ENCODE measurements at places on chromosomes 12 and 14. TPM values are rescaled to one million over a fixed set of nuclear protein-coding genes. Genes with fewer than 3 reads are reported as not detected.
A peak's percentile ranks its signal among the peaks of the same experiment; 100 is the strongest.

DNA sequence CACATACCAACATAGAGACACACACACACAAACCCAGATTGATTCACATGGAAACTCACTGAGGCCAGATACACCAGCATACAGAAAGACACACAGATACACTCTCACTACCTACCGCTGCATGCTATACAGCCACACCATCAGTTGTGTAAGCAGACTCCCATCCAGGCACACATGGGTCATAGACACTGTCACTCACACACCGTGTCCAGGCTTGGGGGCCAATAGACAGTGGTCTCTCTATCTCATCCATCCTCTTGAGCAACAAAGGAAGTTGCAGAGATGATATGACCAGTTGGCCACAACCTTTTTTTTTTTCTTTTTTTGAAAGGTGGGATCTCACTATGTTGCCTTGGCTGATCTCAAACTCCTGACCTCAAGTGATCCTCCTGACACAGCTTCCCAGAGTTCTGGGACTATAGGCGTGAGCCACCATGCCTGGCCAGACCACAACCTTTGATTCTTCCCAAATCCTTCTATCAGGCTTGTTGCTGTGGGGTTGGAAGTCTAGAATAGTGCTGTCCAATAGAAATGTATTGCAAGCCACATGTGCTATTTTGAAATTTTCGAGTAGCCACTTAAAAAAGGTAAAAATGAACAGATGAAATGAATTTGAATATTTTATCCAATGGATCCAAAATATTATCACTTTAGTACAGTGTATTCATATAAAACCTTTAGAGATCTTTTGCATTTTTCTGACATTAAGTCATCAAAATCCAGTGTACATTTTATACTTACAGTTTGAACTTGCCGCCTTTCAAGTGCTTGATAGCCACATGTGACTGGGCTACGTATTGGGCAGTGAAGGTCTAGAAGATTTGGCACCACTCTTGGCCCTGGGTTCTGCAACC lies 7.4 kb downstream of the LRP1-AS start:
- H3K36me3 ChIP-seq: no peaks in the 10 kb centered on the region
- no peaks in the 10 kb centered on the region for H3K4me1 ChIP-seq
- no peak overlapping the region for H3K4me3 ChIP-seq
- H3K27me3 ChIP-seq: peaks cover 10% of the 10 kb centered on the region

GRCh38 chr12:26940516-26941214 lies 2.4 kb downstream of the FGFR1OP2 start:
- H3K36me3 ChIP-seq: peaks cover 12% of the 10 kb centered on the region
- peaks cover 39% of the 10 kb centered on the region for H3K4me1 ChIP-seq
- no peak for DNase-seq
- peak overlapping the region; percentile 92 for H3K27ac ChIP-seq
- no peaks in the 10 kb centered on the region for H3K27me3 ChIP-seq

DNA sequence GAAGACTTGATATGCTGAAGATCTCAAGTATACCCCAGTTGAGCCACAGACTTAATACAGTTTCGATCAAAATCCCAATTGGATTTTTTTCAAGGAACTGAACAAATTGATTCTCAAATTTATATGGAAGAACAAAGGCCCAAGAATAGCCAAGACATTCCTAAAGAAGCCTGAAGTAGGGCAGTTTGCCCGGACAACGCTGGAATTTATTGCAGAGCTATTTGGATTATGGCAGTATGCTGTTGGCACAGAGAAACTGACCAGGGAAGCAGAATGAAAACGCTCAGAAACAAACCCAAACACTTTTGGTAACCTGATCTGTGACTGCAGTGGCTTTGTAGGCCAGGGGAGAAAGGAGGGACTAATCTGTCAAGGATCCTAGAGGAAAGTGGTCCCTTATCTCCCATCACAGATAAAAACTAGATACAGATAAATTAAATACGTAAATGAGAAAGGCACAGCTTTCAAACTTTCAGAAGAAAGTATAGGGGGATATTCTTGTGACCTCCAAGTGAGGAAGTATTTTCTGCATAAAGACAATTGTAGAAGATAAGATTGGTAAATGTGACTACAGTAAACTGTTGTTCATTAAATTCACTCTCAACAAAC lies 35.9 kb upstream of the GSC start:
- H3K27ac ChIP-seq: no peak overlapping the region
- H3K27me3 ChIP-seq: no peaks in the 10 kb centered on the region
- no peak for DNase-seq
- no peaks in the 10 kb centered on the region for H3K4me1 ChIP-seq

DNA sequence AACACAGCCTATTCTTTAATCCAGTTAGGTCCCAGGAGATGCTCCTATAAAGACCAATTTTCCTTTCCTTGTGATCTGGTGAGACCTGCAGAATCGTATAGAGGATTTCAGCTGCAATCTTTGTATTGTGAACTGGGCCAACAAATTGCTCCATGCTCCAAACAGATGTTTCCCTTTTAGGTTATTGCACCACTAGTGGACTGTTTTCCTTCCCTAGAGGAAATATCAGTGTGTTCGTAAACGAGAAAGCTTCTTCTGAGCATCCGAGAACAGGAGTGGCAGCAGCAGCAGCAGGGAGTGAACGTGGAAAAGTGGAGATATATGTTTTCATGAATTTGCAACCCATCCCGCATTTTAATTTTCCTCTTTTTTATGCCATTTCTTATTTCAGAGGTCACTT lies 344.1 kb upstream of the PDE3A start:
- no peaks in the 10 kb centered on the region for H3K4me1 ChIP-seq
- no peaks in the 10 kb centered on the region for H3K27me3 ChIP-seq
- no peak overlapping the region for H3K27ac ChIP-seq
- no peak for DNase-seq
- no peak overlapping the region for H3K4me3 ChIP-seq
- H3K36me3 ChIP-seq: no peaks in the 10 kb centered on the region

DNA sequence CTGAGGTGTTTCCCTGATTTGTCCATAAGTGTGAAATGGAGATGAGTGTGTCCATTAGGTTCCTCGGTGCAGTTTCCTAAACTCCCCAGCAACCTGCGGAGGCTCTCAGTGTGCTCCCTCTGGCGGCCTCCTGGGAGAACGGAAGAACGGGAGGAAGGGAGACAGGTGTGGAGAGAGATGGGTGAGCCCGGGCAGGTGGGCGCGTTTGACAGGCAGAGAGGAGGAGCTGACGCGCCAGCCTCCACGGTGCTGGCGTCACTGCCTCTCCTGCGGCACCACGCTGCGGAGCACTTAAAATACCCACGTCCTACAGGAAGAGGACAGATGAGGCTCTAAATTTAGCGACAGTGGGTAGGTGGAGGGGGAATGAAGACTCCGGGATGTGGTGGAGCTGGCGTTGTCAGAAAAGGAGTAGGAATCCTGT lies 26.8 kb upstream of the PEX5 start:
- H3K4me1 ChIP-seq: peaks cover 4% of the 10 kb centered on the region
- DNase-seq: no peak
- no peaks in the 10 kb centered on the region for H3K36me3 ChIP-seq
- no peak overlapping the region for H3K4me3 ChIP-seq

GRCh38 chr14:22691171-22691570 lies 47.0 kb upstream of the OR6J1 start:
- H3K4me3 ChIP-seq: no peak overlapping the region
- peaks cover 76% of the 10 kb centered on the region for H3K27me3 ChIP-seq
- DNase-seq: no peak
- peaks cover 24% of the 10 kb centered on the region for H3K36me3 ChIP-seq

- no peak overlapping the region for H3K27ac ChIP-seq
- peaks cover 36% of the 10 kb centered on the region for H3K4me1 ChIP-seq
- no peaks in the 10 kb centered on the region for H3K27me3 ChIP-seq
- H3K4me3 ChIP-seq: no peak overlapping the region
- H3K36me3 ChIP-seq: no peaks in the 10 kb centered on the region
- no peak for DNase-seq
These were observed 43.4 kb downstream of the PSMA6 start for GRCh38 chr14:35335388-35336092.

DNA sequence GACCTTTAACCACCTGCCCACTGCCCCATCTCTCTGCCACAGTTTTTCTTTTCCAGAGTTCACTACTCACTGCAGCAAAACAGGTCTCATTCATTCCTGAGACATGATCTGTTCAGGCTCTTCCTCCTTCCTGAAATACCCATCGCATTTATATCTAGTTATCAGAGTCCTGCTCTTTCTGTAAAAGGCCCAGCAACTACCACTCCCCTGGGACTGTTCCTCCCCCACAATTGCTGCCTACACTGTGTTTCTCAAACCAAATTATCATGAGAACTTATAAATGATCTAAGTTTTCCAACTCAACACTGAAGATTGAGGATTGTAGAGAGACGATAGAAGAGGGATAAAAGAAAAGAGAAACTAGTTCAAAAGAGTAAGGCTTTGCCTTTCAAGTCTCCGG lies 40.8 kb upstream of the EPS8 start:
- no peak overlapping the region for H3K27ac ChIP-seq
- H3K27me3 ChIP-seq: peaks cover 8% of the 10 kb centered on the region
- H3K36me3 ChIP-seq: no peaks in the 10 kb centered on the region

The PFKM gene
- polyA plus RNA-seq: 9.3 TPM

- no peaks in the 10 kb centered on the region for H3K36me3 ChIP-seq
- H3K27ac ChIP-seq: no peak overlapping the region
- H3K4me3 ChIP-seq: no peak overlapping the region
- no peaks in the 10 kb centered on the region for H3K27me3 ChIP-seq
These were observed 30.7 kb upstream of the HDAC7 start for GRCh38 chr12:47850153-47851084.

DNA sequence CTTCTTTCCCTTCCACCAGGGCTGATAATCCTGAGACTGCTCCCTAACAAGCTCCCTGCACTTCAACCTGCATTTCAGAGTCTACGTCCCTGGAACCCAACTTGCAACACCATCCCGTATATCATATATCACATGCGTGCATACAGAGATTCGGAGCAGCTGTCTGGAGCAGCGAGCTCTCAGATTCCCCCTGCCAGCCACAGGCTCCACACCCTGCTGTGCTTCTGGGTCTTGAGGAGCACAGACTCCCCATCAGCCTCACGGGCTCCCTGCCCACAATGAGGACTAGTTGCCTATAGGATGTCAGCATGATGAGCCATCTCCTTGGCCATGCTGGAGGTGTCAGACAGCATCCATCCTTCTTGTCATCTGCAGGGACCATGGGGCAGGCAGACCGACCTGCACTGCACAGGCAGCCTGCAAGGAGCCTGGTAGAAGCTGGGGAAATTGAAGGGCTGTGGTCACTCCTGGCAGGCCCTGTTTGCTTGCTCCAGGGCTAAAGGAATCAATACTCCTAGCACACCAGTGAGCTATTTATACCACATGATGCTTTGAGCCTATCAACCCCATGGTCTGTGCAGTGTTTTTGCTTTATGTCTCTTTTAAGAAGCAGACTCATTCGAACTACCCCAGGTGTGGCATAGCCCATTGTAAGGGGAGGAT lies 19.6 kb upstream of the HDAC7 start:
- no peak for DNase-seq
- H3K4me1 ChIP-seq: peaks cover 23% of the 10 kb centered on the region

GRCh38 chr12:62288328-62288727 lies 28.1 kb downstream of the USP15 start:
- peaks cover 46% of the 10 kb centered on the region for H3K36me3 ChIP-seq
- H3K4me3 ChIP-seq: no peak overlapping the region
- H3K4me1 ChIP-seq: peaks cover 51% of the 10 kb centered on the region
- H3K27me3 ChIP-seq: no peaks in the 10 kb centered on the region
- DNase-seq: no peak
- no peak overlapping the region for H3K27ac ChIP-seq

The ARHGAP9 gene
- polyA plus RNA-seq: 152 TPM

DNA sequence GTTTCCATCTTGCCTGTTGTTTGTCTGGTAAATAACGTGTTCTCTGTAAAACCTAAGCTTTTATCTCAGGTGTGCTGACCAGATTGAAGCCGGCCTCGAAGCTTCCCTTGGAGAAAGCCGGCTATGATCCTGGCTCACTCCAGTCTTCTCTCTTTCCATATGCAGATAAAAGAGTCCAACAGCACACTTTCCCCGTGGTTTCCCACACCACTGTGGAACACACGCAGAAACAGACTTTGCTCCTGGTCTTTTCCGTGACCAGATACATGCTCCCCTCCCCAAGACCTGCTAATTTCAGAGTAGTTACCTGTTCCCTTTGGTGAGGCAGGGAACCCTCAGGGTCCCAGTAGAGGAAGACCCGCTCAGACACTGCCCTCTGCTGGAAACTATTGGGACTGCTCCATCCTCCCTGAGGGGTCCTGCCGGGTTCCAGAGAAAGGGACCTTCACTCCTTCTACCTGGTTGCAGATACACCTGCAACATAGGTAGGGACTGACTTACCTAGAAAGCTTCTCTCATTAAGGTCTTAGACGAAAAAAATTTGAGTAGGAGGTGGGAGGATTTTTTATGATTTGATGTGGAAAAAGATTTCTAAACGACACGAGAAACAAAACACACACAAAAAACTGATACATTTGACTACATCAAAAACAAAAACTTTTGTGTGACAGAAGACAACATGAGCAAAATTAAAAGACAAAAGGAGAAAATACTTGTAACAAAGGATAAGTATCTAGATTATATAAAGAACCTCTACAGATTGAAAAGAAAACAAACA lies 415.4 kb upstream of the CCDC196 start:
- H3K27ac ChIP-seq: no peak overlapping the region
- no peaks in the 10 kb centered on the region for H3K36me3 ChIP-seq
- H3K27me3 ChIP-seq: peaks cover 16% of the 10 kb centered on the region
- H3K4me1 ChIP-seq: peaks cover 4% of the 10 kb centered on the region
- H3K4me3 ChIP-seq: no peak overlapping the region
- peak; percentile 45 for DNase-seq

The PA2G4 gene
- polyA plus RNA-seq: 139 TPM

GRCh38 chr14:70822530-70823185 lies 13.3 kb upstream of the MAP3K9 start:
- DNase-seq: no peak
- no peaks in the 10 kb centered on the region for H3K36me3 ChIP-seq
- H3K4me1 ChIP-seq: peaks cover 19% of the 10 kb centered on the region
- H3K27ac ChIP-seq: no peak overlapping the region
- peak overlapping the region; percentile 67 for H3K4me3 ChIP-seq
- H3K27me3 ChIP-seq: peaks cover 34% of the 10 kb centered on the region

DNA sequence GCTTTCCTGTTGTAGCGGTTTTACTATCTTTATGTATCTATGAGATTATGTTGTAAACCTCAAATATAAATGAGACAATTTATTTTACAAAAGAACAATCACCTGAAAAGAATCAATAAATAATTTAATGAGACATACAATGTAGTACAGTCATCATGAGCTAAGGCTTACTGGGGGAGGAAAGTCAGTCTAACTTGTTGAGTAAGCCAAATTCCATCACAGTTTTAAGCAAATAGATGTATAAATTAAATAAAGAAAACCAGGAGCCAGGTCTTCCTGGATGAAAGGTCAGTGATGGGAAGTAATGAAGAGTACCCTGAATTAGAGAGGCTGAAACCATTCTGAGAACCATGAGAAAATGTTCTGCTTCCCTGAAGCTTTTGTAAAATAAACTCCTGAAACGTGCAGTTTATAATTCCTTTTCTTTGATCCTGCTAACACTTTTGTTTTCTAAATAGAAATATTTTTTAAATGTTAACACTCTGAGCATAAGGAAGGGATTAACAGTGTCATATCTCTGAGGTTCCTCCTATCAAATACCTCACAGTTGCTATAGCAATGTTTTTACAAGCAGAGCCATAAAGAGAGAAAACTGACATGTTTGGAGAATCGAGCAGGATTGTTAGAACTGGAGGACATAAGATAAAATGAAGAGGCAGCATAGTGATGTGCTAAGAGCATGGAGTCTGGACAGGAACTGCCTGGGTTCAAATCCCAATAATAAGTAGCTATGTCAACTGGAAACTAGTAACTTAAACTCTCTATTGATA lies 444.9 kb upstream of the FOXG1 start:
- no peaks in the 10 kb centered on the region for H3K27me3 ChIP-seq
- H3K4me3 ChIP-seq: no peak overlapping the region
- H3K27ac ChIP-seq: no peak overlapping the region
- no peak for DNase-seq
- no peaks in the 10 kb centered on the region for H3K36me3 ChIP-seq
- H3K4me1 ChIP-seq: no peaks in the 10 kb centered on the region

The STXBP6 gene
- polyA plus RNA-seq: not detected

Measured in naive B cell (primary cell).